ENCODE measurements at places on chromosomes 3 and 15.

GRCh38 chr3:72587282-72587681, 261.0 kb downstream of the SHQ1 start:
- DNase-seq: no peak

GRCh38 chr15:29692527-29692926, 129.7 kb downstream of the TJP1 start:
- no peak for DNase-seq

DNA sequence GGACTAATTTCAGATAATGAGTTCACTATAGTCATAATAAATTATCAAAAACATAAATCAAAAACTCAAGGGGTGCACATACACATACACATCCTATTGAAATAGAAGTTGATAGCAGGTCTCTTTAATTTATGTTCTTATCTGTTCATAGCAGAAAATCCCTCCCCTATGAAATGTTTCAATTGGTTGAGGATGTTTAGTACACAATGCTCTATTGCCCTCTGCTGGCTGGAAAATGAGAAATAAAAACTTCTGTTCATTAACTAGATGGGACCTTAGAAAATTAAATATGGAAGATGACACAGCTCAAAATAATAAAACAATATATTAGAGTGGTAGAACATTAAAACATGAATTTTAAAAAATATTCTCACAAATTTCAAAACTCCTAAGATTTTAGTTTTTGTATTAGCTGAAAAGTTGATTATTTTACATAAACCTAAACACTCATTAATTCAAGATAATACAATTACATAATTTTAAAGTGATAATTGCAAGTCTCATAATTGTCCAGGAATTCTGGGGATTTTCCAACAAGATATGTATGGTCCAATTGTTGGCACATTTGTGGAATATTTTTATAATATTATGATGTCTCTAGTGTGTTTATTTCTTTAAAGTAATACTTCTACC, 735.0 kb downstream of the ROBO1 start:
- DNase-seq: no peak

DNA sequence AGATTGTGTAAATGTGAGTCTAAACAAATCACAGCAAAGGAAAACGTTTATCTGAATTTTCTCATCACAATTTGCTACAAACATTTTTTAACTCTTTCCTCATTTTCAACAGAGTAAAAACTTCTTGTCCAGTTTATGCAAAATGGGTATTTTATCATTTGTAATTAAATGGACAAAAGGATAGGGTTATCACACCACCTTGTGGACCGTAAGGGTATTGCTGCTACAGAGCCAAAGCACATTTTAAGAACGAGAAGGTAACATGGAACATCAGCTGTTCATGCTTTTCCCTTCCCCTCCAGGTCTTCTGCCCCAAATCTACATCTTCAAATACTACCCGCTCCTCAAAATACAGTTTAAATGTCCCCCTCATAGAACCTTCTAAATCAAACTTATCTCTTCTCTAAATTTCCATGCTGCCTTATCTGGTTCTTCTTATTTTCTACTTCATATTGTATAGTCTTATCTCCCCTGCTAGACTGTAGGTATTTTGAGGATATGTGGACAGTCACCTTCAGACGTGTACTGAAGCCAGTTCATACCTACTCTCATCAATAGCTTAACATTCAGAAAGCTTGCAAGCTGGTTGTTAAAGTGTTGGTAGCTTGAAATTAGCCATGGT, 12.8 kb upstream of the SETMAR start:
- DNase-seq: peak; percentile 22

- peak; percentile 29 for DNase-seq
These were observed 883 bp downstream of the MAGEF1 start for GRCh38 chr3:184710870-184711492.

DNA sequence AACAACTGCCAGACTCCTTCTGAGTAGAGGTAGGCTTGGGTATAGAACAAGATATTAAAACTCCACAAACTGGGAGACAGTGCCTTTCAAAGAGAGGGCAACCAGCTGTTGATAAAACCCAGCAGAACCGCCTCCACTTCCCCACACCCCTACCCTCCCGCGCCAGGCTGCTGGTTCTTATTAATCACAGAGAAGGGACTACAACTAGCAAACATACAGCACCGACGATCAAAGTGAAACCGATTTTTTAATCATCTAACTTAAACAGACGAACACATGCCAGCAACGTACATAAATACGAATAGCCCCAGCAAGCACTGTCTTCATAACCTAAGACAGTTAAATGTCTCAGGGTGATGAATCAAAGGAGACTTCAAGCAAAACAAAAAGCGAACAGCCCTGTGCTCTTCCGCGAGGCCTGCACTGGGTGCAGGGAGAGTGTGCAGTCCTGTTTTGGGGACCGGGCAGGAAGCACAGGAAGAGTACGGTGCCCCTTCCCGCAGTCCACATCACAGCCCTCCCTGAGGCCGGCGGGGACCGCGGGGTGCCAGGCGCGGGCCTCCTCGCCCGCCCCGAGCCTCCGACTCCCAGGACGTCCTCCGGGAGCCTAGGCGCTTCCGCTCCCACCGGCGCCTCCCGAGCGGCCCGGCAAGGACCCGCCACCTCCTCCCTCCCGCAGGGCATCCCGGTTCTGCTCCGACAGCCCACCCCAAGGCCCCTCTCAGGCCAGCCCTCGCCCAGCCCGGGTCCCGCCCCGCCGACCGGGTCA, 75.1 kb upstream of the VGLL4 start:
- peak; percentile 54 for DNase-seq

DNA sequence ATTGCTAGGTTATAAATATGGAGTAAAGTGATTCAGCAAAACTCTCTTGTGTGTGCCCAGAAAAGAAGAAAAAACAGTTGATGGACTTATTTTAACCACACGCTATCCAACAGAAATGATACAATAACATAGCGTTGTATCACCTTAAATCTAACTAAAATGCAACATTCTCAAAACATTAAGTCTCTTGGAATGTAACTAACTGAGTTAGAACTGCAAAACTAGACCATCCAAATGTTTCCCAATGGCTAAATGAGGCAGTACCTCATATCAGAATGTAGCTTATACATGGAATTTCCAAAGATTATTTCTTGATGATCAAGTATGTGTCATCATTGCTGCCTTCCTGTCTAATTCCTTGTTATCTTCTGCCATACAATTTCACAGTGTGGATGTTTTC, 187.9 kb downstream of the CNTN3 start:
- no peak for DNase-seq

DNA sequence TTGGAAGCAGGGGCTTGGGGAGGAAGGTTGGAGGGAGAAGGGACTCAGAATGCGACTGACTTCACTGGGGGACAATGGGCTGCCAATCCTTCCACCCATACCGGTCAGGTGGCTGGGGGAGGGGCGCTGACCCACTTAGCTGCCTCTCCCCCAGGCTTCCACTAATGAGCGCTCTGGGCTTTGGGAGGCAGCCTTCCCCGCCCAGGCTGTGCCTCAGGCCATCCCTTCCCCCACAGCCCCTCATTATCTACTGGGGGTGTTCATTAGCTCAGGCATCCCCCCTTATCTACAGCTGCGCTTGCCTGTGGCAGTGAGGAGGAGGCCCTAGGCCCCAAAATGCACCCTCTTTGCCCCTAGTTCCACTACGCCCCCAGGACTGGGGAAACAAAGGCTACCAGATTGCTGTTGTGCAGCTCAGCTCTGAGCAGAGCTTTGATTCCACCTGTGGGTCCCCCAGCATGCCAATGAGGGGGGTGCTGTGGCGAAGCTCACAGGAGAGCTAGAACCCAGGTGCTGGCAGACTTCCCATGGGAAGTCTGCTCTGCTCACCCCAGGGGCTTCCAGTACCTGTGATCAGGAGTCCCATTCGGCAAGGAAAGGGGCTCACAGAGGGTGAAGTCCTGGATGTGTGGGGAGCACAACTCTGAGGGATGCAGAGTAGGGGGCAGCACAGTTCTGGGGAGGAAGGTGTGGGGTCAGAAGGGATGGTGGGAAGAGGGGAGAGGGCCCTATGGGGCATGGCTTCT, 29.4 kb upstream of the SEMA3F start:
- DNase-seq: no peak

- DNase-seq: no peak
These were observed 94.5 kb downstream of the WNT7A start for GRCh38 chr3:13785351-13785750.

DNA sequence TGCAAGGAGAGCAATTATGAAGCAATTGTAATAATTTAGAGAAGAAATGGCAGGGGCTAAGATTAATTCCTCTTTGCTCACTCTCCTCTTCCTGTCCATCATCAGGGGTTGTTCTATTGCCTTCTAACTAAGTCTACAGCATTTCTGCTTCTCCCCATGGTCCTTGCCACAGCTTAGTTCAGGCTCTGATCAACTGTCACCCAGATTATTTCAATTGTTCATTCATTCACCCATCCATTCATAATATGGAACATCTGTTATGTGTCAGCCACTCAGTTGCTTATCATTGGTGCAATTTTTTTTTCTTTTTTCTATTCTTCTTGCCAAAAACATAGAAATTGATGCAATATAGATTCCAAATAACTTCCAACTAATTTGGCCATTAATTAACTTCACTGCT, 93.2 kb downstream of the CD47 start:
- DNase-seq: no peak

DNA sequence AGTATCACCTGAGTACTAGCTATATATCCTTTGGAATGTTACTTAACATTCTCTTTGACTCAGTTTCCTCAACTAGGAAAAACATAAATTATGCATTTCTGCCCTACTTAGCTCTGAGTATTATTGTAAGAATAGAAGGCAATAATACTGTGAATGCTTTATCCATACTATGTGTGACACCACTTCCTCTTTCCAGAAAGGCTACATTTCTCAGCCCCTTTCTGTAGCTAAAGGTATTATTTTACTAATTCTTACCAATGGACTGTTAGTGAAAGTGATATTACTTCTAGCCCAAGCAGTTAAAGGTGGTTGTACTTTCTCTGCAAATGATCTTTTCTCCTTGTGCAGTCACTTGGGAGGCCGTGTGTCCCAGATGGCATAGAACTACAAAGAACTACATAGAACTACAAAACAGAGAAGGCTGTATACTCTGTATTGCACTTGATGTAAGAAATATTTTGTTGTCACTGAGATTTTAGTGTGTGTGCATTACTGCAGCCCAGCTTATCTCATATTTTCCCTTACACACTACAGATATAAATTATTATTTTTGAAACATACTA, 35.1 kb downstream of the MYH15 start:
- DNase-seq: no peak

GRCh38 chr15:48657950-48658591, 12.6 kb upstream of the FBN1 start:
- DNase-seq: no peak

GRCh38 chr15:51550841-51551240, 71.7 kb downstream of the DMXL2 start:
- no peak for DNase-seq

- DNase-seq: no peak
These were observed 494 bp upstream of the NISCH start for GRCh38 chr3:52454938-52455282.

DNA sequence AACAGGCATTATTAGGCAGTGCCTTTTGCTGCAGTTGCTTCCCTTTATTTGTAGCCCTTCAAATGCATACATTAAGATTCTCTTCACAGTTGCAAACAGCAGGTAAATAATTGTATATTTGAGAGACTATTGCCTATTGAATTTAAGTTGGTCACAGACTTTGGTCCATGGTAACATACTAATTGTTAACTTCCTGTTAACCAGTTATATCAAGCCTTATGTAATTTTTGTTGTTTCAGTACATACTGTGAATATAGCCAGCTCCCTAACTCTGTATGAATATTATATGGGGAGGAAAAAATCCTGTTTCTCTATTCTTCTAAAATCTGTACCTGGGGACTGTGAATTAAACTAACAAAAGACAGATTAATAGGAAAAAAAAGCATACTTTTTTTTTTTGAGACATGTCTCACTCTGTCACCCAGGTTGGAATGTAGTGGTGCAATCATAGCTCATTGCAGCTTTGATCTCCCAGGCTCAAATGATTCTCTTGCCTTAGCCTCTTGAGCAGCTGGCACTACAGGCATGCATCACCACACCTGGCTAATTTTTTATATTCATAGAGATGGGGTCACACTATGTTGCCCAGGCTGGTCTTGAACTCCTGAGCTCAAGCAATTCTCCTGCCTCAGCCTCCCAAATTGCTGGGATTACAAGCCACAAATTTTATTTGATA, 53.2 kb downstream of the CHL1 start:
- no peak for DNase-seq
